ENCODE measurements at places on chromosomes 11 and 22. TPM values are rescaled to one million over a fixed set of nuclear protein-coding genes. Genes with fewer than 3 reads are reported as not detected.

- no peaks in the 10 kb centered on the region for H3K4me1 ChIP-seq
- no peak overlapping the region for H3K4me3 ChIP-seq
- H3K27ac ChIP-seq = no peak overlapping the region
- no peaks in the 10 kb centered on the region for H3K36me3 ChIP-seq
Observed at GRCh38 chr22:26087816-26088215, 81.4 kb upstream of the SEZ6L start.

- H3K36me3 ChIP-seq = peaks cover 1% of the 10 kb centered on the region
- no peak for DNase-seq
- H3K4me3 ChIP-seq = no peak overlapping the region
- H3K27me3 ChIP-seq = no peaks in the 10 kb centered on the region
- H3K27ac ChIP-seq = no peak overlapping the region
Observed at GRCh38 chr11:94583213-94583865, 16.2 kb downstream of the PIWIL4 start.

The NECTIN1 gene
- total RNA-seq = 3.2 TPM

The PARVG gene
- total RNA-seq = 72.9 TPM

GRCh38 chr11:94537031-94537600, 6.6 kb upstream of the FUT4 start:
- no peak overlapping the region for H3K27ac ChIP-seq
- peaks cover 29% of the 10 kb centered on the region for H3K27me3 ChIP-seq
- no peak for DNase-seq
- H3K4me1 ChIP-seq = peaks cover 7% of the 10 kb centered on the region
- H3K36me3 ChIP-seq = no peaks in the 10 kb centered on the region
- H3K4me3 ChIP-seq = no peak overlapping the region

All from activated naive CD8-positive, alpha-beta T cell treated with anti-CD3 and anti-CD28 coated beads for 36 hours (primary cell).